Forelimb muscle (tissue), 1 donor: ENCODE measurements at places on chromosomes 4 and X. TPM values are rescaled to one million over a fixed set of nuclear protein-coding genes. Genes with fewer than 3 reads are reported as not detected.

GRCh38 chr4:19888587-19888986, 363.1 kb upstream of the SLIT2 start:
- no peak for DNase-seq

DNA sequence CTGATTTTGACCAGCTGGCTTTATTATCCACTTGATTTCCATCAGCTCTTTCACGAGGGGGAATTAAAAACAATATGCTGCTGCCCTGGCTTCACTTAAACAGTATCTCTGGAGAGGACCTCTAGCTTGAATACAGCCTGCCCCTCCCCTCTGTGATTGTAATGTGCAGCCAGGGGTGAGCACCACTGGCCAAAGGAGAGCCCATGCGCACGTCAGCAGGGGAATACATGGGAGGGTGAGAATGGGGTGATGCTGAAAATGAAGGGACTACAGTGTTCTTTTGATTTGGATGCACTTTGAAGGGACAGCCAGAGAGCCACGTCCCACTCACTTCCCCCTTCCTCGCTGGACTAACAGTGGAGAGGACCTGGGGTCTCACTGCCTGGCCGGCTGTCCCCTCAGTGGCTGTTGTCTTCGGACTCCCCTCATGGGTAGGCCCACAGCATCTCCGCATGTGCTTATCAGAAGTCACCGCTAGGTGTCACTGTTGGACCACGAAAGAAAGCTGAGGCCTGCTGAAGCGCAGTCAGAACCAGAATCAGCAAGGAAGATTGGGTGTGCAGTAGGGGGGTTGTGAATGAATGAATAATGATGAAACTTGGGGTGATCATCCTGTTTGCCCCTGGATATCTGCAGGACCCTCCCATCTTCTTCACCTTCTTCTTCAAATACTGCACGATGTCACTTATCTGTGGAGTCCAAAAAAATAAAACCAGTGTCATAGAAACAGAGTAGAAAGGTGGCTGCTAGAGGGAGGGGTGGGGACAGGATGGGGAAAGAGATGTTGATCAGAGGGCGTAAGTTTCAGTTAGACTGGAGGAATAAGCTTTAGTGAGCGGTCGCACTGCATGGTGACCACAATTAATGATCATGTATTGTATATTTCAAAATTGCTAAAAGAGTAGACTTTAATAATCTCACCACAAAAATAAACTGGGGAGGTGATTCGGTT, 32.8 kb downstream of the CLCN4 start:
- peak; percentile 65 for DNase-seq

DNA sequence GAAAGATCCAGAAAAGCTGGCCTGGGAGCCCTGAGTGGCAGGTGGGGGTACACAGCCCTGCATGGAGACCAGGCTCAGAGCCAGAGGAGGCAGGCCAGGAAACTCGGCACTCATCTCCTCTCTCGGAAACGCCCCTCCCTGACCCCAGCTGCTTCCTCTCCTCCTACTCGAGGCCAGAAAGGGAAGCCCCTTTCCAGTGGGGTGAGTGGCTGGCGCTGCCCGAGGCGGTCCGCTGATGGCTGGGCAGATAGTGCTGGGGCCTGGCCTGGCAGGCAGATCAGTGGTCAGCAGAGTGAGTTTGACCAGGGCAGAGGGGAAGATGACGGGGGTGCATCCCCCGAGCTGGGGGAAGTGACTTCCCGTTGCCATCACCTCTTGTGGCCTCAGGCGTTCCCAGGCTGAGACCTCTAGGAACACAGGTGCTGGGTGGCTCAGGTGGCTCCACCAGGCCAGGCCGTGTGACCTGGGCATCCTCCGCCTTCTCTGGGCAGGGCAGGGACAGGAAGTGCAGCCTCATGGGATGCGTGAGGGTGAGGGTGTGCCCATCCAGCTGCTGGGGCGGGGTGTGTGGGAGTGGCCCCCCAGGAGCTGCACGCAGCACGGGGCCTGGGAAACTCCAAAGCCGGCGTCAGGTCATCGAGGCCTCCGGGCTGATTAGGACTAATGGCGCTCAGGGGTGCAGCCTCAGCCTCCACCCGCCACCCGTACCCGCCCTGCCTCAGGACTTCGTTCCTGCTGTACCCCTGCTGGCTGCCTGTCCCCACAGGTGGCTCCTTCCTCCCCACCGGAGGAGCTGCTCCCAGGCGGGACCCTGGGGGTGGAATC, 5.7 kb downstream of the SH3BP2 start:
- DNase-seq, result no peak

- DNase-seq, result no peak
Observed at GRCh38 chr4:7539659-7540058, 104.9 kb upstream of the PSAPL1 start.

- DNase-seq, result no peak
Observed at GRCh38 chr4:17315459-17315858, 196.4 kb downstream of the QDPR start.

DNA sequence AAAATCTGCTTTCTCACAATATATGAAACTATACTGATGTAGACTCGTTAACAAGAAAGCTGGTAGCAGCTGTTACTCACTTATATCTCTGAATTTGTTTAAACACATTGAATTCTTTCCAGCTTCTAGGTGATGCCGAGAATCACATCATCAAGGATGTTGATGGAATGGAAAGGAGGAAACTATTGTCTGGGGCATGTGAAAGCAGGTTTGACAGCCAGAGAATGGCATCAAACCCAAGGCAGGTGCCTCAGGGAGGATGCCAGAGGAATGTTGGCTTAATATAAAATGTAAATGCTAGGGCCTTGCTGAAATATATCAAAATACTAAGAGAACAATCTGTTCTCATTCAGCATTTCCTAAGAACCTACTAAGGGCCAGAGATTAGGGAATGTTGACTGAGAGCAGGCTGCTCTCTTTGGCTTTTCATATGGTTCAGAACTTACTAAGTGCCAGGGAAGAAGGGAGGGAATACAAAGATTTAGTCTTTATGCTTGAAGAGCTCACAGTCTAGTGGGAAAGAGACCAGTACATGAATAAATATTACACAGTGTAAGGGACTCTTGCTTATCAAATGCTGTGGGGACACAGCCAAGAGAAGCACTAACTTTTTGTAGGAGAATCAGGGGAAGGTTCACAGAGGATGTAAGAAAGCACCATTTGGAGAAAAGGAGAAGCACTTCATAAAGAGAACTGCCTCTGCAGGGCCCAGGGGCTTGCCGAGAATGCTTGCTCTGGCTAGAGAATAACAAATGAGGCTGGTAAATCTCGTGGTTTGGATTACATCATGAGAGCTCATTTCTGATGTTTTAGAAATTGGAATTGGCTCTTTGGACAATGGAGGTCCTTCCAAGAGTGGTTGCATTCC, 14.7 kb downstream of the SLIT2 start:
- DNase-seq, result no peak

DNA sequence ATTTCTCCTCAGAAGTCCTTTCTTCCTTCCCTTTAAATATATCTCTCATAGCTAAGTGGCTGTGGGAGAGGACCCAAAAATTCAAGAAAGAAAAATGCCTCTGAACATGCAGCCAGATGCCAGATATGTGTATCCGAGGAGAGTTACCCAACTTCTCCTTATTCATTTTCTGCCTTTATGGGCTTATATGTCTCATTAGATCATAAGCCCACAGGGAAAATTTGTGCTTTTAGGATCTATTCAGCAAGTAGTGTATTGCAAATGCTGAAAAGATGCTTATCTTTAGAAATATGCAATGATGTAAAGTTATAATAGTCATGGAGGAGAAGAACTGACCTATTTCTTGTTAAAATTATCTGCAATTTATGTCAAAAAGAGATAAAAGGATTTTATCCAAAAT, 371.8 kb upstream of the NOCT start:
- no peak for DNase-seq

DNA sequence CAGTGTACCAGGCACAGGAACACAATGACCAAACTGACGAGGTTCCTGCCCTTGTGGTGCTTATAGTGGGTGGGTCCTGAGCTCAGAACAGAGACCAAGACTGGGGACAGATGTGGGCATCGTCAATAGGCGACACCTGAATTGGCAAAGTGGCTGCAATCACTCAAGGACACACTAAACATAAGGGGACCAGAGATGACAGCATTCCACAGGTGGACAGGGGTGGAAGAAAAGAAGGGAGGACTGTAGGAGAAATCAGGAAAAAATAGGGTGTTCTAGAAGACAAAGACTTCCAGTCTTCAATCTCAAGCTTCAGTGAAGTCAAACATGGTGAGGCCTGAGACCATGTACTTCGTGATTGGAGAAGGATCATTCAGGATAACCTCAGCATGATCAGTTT, 5.8 kb downstream of the SH3KBP1 start:
- DNase-seq, result no peak

- no peak for DNase-seq
Observed at GRCh38 chr4:36771411-36772153, 473.0 kb upstream of the NWD2 start.

- no peak for DNase-seq
Observed at GRCh38 chr4:99651016-99651769, 6.4 kb downstream of the C4orf54 start.

DNA sequence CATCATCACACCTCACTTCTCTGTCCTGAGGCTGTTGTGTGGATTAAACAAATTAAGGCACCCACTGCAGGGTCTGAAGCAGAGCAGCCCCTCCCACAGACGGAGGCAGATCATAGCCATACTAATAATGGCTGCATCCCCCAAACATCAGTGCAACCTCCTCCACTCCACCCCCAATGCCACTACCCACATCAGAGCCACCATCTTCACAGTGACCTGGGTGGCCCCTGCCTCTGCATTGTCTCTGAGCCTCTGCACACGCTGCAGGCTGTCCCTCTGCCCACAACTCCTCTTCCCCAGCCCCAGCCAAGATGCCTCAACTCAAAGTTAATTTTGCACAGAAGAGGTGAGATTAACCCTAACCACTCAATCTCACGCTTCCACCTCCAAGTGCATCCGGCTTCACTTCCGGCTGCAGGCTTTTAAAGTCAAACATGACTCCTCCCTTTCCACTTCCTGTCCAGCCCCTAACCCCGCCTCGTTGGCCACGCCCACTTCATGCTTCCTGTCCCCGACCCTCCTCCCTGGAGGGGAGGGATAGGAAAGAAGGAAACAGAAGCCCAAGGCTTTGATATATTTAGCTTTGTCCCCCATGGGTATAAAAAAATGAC, 22.7 kb downstream of the JAKMIP1 start:
- no peak for DNase-seq

Gene S100G
- polyA plus RNA-seq, result not detected
